ENCODE measurements at places on chromosomes 2 and 18.
A peak's percentile ranks its signal among the peaks of the same experiment; 100 is the strongest.

DNA sequence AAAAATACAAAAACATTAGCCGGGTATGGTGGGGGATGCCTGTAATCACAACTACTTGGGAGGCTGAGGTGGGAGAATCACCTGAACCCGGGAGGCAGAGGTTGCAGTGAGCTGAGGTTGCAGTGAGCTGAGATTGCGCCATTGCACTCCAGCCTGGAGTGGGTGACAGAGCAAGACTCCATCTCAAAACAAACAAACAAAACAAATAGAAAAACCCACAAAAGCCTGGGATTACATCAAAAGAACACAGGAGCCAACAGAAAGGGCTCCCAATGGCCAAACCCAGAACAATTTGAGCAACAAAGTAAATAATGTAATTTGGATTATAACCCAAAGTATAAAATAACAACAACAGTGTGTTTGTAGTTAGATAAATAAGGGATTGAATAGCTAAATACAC is 159.8 kb downstream of the UXS1 start:
- DNase-seq = no peak

DNA sequence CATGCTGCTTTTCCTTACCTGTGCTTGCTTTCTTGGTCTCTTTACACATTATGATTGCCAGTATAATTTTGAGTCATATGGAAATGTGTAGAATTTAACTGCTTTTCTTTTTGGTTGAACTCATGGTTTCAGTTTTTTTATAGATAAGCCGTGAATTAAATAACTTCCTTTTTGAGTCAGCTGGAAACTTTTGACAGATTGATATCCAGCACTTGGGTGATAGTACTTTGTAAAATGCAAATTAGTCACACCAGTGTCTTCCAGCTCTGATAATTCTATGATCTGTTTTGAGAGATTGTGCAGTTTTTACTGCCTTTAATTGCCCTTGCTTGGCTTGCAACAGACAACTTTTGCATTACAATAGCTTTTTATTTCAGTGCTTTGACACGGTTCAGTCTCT is 86.4 kb downstream of the NCOA1 start:
- DNase-seq = no peak

- no peak for DNase-seq
Observed at GRCh38 chr2:211868996-211869533, 669.5 kb downstream of the ERBB4 start.

DNA sequence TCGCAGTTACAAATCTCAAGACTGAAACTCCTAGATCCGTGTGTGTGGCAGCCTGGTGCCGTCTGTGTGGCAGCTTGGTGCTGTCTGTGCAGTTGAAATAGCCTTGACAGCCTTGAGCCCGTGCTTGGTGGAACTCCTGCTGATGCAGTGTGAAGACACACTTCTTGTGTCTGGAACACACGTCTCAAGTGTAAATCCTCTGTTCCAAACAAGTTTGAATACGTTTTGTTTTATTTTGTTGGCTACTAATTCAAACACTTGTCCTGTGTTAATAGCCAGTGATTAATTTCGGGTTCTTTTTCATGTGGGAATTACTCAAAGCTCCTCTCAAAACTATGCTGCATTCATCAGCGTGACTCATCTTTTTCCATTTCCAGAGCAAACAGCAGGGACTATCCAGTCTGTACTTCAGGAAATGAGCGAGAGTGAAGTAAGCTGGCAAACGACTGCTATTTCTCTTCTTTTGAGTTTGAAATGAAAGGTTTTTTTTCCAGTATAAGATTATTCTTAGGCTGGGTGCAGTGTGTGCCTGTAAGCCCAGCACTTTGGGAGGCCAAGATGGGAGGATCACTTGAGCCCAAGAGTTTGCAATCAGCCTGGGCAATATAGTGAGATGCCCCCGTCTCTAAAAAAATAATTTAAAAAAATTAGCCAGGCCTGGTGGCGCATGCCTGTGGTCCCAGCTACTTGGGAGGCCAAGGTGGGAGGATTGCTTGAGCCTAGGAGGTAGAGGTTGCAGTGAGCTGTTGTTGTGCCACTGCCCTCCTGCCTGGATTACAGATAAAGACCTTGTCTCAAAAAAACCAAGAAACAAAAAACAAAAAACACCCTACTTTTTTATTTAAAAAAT is 152.9 kb downstream of the SPP2 start:
- DNase-seq = peak; percentile 93

GRCh38 chr18:37662546-37663339 is 97.1 kb upstream of the CELF4 start:
- no peak for DNase-seq

DNA sequence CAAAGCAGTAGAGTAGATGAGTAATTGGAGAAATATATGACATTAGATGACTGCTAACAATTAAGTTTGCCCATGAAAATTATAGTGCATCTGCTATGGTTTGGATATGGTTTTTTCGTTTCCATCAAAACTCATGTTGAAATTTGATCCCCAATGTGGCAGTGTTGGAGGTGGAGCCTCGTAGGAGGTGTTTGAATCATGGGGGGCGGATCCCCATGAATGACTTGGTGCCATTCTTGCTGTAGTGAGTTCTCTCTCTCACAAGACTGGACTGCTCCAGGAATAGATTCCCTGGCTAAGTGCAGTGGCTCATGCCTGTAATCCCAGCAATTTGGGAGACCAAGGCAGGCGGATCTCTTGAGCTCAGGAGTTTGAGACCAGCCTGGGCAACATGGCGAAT is 9.7 kb upstream of the CUL3 start:
- DNase-seq = no peak

- no peak for DNase-seq
Observed at GRCh38 chr2:168056242-168056787, 191.1 kb downstream of the STK39 start.

DNA sequence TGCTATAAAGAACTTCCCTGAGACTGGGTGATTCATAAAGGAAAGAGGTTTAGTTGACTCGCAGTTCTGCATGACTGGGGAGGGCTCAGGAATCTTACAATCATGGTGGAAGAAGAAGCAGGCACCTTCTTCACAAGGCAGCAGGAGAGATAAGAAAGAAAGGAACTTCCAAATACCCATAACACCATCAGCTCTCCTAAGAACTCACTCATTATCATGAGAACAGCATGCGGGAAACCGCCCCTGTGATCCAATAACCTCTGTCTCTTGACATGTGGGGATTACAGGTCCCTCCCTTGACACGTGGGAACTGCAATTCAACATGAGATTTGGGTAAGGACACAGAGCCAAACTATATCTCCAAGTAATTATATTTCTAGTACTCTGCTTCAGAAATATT is 163.8 kb upstream of the CDH20 start:
- DNase-seq = no peak

- DNase-seq = peak; percentile 52
Observed at GRCh38 chr18:23573626-23574431, 12.5 kb downstream of the NPC1 start.

DNA sequence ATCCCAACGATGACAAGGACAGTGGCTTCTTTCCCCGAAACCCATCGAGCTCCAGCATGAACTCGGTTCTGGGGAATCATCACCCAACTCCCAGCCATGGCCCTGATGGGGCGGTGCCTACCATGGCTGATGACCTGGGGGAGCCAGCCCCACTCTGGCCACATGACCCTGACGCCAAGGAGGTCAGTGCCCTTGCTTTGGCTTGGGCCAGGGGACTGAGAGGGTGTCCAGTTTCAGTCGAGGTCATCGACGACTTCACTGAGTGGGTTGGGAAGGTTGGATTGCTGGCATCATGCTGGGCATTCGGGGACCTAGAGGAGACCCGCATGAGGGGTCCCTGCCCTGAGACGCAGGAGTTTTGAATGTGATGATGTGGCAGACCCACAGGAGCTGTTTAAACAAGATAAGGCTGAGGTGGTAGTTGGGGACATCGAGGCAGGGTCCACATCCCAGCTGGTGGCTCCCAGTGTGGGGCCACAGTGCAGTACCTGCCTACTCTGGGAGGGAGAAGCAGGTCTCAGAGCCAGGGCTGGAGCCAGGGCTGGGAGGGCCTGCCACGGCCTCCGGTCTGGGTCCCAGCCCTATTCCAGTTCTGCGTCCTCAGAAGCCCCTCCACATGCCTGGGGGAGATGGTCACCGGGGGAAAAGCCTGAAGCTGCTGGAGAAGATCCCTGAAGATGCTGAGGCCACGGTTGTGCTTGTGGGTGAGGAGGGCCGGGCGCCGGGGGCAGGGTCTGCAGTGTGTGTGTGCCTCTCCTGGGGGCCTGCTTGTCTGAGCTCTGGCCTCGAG is 6.0 kb downstream of the SLC4A3 start:
- no peak for DNase-seq

DNA sequence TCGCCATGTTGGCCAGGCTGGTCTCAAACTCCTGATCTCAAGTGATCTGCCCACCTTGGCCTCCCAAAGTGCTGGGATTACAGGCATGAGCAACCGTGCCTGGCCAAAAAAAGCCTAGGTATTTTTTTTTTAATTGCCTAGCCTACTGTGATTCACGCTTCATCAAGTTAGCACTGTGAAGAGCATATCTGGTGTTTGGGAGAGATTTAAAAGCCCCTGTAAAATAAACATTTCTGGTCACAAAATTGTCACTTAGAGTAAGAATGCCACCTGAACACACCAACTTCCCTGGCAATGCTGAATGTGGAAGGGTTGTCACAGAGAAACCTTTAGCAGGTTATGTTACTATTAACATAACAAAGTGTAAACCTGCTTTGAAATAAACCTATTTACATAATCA is 39.7 kb upstream of the CHAC2 start:
- DNase-seq = no peak

- DNase-seq = no peak
Observed at GRCh38 chr18:36322734-36323133, 25.2 kb downstream of the FHOD3 start.

DNA sequence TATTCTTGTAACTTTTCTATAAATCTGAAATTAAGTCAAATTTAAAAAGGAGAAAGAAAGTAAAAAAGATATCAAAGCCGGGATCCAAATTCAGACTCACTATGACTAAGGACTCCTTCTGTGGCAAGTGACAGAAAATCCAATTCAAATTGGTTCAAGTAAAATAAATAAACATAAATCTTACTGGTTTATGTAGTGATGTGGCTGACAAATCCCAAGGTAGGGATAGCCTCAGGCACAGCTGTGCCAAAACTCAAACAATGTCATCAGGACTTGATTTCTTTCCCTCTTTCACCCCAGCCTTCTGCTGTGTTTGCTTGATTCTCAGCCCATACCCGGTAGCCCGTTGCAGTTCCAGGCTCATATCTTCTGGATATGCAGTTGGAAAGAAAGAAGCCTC is 284.6 kb downstream of the SP3 start:
- no peak for DNase-seq

GRCh38 chr2:38856165-38856564 is 19.6 kb downstream of the DHX57 start:
- DNase-seq = no peak

DNA sequence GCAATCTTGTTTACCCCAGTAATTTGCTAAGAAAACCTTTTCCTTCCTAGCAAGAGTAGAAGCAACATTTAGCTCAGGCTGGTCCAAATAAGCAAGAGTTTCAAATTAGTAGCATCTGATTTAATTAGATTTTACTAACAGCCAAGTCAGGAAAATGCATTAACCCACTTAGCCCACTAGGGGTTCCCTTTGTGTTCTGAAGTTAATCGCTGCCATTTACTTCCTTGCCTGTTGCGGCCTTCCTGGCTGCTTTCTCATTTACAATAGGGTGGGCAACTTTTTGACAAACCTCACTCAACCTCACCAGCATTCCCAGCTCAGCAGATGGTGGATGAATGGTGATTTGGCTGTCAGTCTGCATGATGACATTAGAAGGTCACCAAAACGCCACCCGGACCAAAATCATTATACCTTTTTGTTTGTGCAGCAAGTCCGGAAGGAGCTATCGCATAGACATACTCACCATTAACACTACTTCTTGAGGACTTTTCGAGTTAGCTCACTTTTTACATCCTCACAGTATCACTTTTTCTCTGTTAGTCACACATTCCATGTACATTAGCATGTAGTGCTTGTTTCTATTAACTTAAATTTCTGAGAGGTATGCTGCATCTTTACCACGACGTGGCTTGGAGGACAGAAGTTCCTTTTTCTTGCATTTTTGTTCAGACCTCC is 101.5 kb upstream of the SETBP1 start:
- no peak for DNase-seq

- DNase-seq = no peak
Observed at GRCh38 chr2:44364604-44365003, 2.9 kb downstream of the CAMKMT start.

GRCh38 chr2:161979490-161979889 is 94.5 kb downstream of the DPP4 start:
- DNase-seq = no peak

DNA sequence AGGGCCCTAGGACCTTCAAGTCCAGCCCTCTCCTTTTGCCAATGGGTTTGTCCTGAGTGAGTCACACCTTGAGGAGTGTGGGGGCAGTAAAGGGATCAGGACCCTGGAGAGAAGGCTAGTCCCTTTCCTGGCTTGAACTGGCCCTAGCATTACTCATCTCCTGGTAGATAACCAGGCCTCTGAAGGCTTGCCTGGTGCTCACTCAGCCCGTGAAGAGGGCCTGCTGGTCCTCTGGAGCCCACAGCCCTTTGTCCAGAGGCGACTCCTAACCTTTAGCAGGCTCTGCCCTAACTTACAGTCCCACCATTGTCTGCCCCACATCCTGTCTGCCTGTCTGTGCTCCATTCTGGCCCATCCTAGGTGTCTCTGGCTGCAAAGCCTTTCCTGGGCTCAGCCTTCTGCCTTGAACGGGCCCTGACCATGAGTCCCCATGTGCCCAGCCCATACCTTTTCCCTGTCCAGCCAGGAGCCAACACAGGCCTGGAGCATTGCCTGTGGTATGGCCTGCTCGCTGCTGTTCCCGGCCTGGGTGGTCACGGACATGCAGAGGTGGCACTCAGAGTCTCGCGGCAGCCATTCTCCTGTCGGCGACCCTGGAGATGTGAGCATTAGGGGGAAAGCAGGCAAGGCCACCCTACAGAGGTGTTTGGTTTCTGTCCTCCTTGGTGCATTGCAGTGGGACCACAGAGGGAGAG is 5.0 kb downstream of the SFTPB start:
- DNase-seq = peak; percentile 69

DNA sequence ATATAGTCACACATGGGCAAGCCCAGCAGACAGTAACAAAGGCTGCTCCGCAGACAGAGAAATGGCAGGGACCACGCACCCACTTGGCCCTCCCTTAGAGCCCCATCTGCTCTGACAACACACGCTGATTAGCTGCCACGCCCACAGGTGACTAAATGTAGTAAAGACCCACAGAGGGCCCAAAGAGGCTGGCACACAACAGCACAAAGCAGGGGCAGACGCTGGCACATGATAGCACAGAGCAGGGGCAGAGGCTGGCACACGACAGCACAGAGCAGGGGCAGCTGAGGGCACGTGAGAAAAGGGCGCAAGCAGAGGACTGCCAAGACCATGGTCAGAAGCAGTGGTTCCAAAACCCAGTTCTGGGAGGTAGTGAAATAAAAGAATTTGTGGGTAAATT is 10.6 kb downstream of the AFG3L2 start:
- DNase-seq = no peak
